Esophagus muscularis mucosa (tissue), 4 donors: ENCODE measurements at places on chromosomes 16 and 17. TPM values are rescaled to one million over a fixed set of nuclear protein-coding genes. Genes with fewer than 3 reads are reported as not detected.
A peak's percentile ranks its signal among the peaks of the same experiment; 100 is the strongest.

GRCh38 chr17:73201215-73202069, 8.6 kb downstream of the COG1 start:
- H3K4me3 ChIP-seq = no peak overlapping the region
- peaks cover 99% of the 10 kb centered on the region for H3K36me3 ChIP-seq
- peaks cover 12% of the 10 kb centered on the region for H3K4me1 ChIP-seq
- no peak for DNase-seq

- no peak overlapping the region for H3K27ac ChIP-seq
- no peak for DNase-seq
- H3K27me3 ChIP-seq = no peaks in the 10 kb centered on the region
- H3K4me3 ChIP-seq = no peak overlapping the region
- H3K4me1 ChIP-seq = no peaks in the 10 kb centered on the region
- H3K36me3 ChIP-seq = no peaks in the 10 kb centered on the region
These were observed 15.5 kb upstream of the CACNG5 start for GRCh38 chr17:66819466-66819865.

GRCh38 chr17:9875441-9875840, 29.6 kb downstream of the RCVRN start:
- H3K4me3 ChIP-seq = no peak overlapping the region
- H3K36me3 ChIP-seq = no peaks in the 10 kb centered on the region
- no peak for DNase-seq
- H3K27me3 ChIP-seq = no peaks in the 10 kb centered on the region

- peak overlapping the region; percentile 88 for H3K4me3 ChIP-seq
- peaks cover 22% of the 10 kb centered on the region for H3K4me1 ChIP-seq
- no peaks in the 10 kb centered on the region for H3K27me3 ChIP-seq
These were observed 713 bp downstream of the COX11 start for GRCh38 chr17:54967621-54968261.

GRCh38 chr16:80390046-80390445, 150.7 kb upstream of the DYNLRB2 start:
- no peak overlapping the region for H3K27ac ChIP-seq
- no peaks in the 10 kb centered on the region for H3K36me3 ChIP-seq

Gene ASPHD1
- total RNA-seq = 0.33 TPM

Gene KRT12
- not detected for total RNA-seq

Gene UMOD
- total RNA-seq = not detected

Gene OMG
- not detected for total RNA-seq

Gene NEK8
- total RNA-seq = 1.9 TPM

Gene CCL4
- not detected for total RNA-seq

Gene SCNN1G
- 0.06 TPM for total RNA-seq

Gene ENO3
- 7.2 TPM for total RNA-seq

Gene VAMP2
- total RNA-seq = 34.5 TPM
